Activated CD4-positive, alpha-beta T cell treated with anti-CD3 and anti-CD28 coated beads, Interleukin-2, Interleukin-4, amounts not matched to agents 100 ng/mL and 50 ng/mL, durations not matched to agents 16 hours and 8 hours (primary cell): ENCODE measurements at places on chromosomes 13 and 19.

DNA sequence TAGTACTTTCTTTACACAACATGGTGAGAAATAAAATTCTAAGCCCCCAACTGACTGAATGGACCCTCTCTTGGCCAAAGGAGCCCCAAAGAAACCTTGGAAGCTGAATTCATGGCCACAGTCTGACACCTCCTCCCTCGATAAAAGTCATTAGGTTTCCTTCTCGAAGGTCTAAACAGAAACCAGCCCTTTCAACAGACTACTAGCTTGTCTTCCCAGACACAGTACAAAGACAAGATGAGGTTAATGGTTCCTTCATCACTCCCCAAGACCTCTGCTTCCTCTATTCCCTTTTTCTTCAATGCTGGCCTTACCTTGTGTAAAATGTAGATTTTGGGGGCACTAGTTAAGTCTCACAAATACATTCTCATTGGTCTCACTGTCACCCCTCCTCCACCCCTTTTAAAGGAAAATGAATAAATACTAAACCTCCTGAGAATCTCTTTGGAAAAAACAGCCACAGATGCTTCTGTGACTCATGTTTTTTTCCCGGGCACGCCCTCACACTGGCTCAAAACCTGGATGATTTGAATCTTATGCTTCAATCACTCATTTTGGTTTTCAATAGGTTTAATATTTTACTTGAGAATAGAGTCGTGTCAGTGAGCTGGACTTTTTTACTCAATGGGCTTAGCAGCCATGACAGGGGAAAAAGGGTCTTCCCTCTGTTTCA lies 65.8 kb upstream of the MED4 start:
- no peak for DNase-seq

DNA sequence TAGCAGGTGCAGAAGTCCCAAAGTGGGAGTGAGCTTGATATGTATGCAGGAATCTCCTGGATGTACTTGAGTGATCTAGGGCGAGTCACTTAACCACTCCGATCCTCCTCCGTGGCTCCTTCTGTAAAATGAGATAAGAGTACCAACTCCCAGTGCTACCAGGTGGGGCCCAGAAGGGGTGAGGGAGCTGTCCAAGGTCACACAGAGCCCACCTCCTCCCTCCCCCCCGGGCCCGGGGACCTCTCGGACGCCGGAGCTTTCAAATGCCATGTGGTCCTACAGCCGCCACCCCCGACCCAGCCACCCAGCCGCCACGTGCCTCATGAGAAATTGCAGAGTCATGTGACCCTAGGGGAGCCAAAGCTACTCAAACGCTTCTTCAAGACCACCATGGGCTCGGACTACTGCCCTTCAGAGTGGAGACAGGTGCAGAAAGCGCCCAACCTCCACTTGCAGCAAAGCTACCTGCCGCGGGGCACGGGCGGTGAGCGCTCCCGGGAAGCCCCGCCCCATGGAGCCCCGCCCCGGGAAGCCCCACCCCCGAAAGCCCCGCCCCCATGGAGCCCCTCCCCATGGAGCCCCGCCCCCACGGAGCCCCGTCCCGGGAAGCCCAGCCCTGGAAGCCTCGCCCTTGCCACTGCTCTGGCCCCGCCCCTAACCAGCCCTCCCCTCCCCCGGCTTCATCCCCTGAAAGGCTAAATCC lies 10.1 kb upstream of the ZNF358 start:
- DNase-seq, result peak; percentile 21

- DNase-seq, result no peak
Observed at GRCh38 chr19:28943651-28944050, 269.3 kb downstream of the UQCRFS1 start.

- peak; percentile 60 for DNase-seq
Observed at GRCh38 chr19:4870025-4870700, 2.7 kb upstream of the PLIN3 start.

- no peak for DNase-seq
Observed at GRCh38 chr19:33809960-33810359, 13.3 kb downstream of the KCTD15 start.

DNA sequence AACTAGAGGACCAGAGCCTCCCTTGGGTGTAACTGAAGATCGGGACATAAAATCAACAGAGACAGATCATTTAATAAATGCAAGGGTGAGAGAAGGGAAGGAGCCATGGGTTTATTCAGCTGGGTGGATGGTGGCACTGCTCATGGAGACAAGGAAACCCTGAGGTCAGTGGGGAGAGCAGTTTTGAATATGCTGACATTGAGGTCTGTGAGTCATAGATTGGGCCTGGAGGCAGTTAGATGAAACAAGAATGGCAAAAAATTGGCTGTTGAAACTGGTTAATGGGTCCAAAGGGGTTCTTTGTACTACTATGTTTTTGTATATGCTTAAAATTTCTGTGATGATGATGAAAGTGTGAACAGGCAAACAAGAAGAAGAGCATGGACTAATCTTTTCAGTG lies 5.1 kb upstream of the GTF3A start:
- no peak for DNase-seq

- DNase-seq, result peak; percentile 49
Observed at GRCh38 chr13:20492641-20493040, 33.0 kb downstream of the CRYL1 start.
